Activated CD4-positive, alpha-beta T cell treated with anti-CD3 and anti-CD28 coated beads, Interleukin-2, amount 50 U/mL, for 4 hours (primary cell): ENCODE measurements at places on chromosomes 2 and 18.
A peak's percentile ranks its signal among the peaks of the same experiment; 100 is the strongest.

DNA sequence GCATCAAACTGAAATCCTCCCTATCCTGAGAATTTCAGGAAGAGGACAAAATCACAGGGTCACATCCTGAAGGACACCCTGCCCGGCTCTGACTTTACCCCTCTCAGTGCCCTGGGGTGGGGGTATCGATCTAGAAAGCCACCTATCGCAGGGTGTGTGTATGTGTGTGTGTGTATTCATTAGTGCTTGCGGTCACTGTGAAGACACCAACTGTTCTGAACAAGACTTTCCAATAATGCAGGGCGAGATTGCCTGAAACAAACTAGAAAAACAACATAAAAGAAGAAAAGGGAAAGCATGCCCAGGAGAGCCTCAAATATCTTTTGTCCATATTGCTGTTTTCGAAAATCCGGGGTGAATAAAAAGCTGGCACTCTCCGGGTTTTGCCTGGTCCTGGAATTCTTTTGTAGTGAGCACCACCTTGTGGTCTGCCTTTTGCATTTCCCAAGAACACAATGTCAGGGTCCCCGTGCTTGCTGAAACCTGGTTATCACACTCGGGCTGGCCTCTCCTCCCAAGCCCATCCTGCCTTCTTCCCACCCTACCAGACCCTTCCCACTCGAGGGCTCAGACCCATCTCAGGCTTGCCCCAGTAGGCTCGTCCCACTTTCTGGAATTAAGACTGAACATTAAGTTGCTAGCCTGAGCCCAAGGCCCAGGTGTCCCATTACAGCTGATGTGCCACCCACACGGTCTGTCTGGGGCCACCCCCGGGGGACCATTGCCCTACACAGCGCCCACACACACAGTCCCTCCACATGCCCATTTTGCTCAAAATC, 25.0 kb upstream of the COPS8 start:
- DNase-seq, result no peak

DNA sequence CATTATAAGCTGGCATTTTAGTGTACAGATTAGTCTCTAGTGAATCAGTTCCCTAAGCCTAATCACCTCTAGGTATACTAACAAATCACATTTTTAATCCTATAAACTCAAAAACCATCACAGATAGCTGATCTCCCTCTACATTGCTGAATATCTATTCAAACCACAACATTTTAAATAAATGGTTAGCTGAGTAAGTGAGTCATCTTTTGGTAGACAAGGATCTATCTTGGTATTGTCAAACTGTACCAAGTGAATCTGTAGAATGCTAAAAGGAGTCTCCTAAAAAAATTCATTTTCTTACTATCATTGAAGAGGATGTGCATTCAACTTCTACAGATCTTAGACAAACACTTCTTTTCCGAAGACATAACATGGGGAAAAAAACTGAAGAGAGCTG, 40.7 kb downstream of the INO80D start:
- DNase-seq, result no peak

DNA sequence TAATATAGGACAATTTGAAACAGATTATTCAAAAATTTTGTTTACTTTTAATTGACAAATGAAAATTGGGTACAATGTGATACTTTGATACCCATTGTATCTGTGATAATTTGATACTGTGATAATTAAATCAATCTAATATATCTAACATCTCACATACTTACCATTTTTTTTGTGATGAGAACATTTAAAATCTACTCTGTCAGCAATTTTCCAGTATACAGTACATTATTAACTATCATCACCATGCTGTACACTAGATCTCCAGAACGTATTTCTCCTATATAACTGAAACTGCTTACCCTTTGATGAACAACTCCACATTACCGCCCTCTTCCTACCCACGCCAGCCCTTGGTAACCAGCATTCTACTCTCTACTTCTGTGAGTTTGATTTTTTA, 139.7 kb upstream of the TFPI start:
- DNase-seq, result no peak

GRCh38 chr2:58562276-58562675, 321.2 kb upstream of the FANCL start:
- DNase-seq, result no peak

GRCh38 chr2:32168513-32168912, 2.8 kb downstream of the SLC30A6 start:
- DNase-seq, result no peak

GRCh38 chr2:120471166-120471565, 125.2 kb downstream of the INHBB start:
- no peak for DNase-seq

- no peak for DNase-seq
Measured at GRCh38 chr2:126329173-126329572, 326.8 kb upstream of the GYPC start.

GRCh38 chr2:102229141-102229769, 42.4 kb downstream of the IL1RL2 start:
- DNase-seq, result no peak

DNA sequence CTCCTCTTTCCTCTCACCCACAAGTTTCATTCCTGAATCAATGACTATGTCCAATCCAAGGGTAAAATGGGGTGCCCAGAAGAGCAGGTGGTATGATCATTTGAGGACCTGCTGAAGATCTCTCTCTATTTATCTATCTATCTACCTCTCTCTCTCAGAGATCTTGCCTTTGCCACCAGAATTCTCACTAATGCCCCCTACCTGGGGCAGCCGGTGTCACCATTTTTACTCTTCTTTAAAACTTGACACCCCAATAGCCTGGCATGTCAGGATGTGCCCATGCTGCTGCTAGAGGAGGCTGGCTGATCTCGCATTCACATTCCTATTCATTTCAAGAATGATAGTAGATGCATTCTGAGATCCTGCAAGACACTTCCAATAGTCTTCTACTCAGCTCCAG, 24.3 kb upstream of the RPIA start:
- DNase-seq, result no peak

DNA sequence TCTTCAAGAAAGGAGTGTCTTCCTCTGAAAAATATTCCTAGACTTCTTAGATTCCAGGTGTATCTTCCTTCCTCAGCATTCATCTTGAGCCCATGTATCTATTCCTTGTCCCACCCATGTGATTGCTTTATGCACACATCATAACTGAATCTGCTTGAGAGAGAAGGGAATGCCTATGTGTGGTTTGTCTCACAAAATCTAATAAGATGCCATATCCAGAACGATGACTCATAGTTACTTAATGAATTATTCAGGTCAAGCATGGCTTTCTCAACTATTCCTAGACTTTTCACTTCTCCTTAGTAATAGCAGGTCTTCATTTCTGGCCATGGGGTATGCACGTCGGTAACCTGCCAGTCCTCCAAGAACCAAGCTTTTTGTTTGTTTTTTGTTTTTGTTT, 121.8 kb downstream of the SETBP1 start:
- DNase-seq, result no peak

DNA sequence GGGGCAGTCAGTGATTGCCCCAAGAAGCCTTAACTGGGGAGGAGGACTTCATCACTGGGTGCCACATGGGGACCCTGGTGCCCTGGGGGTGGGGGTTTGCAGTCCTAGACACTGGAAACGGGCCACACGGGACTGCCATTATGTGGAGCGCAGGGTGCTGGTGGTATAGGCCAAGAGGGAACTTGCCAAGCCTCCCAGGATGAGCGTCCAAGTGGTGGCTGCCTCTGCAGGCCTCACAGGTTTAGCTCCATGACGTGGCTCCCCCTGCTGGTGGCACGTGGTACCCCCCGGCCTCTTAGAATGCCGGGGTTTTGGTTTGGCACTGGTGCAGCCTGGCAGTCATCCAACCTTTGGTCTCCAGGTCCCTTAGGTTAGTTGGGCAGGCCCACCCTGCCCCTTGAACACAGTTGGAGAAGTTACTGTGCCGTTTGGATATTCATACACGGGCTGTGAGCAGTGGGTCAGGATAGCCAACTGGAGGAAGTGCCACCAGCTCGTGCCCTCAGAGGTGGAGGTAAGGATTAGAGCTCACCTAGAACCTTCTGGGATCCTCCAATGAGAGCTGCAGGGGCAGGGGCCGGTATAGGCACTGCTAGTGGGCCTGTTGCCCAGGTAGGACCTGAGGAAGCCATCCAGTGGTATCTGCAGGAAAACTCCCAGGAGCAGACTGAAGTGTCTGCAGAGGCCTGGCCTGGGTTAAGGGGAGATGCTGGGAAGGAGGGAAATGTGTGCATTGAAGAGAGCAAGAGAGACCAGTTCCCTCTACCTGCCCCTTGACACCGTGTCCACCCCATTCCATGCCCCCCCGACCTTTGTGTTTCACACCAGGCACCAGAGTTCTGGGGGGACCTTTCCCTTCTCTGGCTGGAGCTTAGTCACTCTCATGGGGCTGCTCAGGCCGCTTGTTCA, 5.7 kb downstream of the PTMA start:
- peak; percentile 84 for DNase-seq

GRCh38 chr2:29816651-29817050, 104.7 kb downstream of the ALK start:
- DNase-seq, result no peak

DNA sequence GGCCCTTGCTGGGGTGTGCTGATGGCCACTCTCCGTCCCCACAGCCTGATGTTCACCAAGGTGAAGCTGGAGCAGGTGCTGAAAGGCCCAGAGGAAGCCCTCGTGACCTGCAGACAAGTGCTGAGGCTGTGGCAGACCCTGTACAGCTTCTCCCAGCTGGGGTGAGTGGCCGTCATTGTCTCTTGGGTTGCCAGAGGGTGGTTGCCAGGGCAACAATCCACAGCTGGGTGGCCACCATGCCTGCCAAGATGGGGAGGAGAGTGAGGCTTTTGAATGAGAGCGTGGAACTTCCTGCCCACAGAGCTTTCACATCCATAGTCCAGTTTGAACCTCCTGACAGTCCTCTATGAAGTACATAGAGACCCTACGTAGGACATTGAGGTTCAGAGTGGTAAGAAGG, 108.8 kb downstream of the STPG4 start:
- no peak for DNase-seq

DNA sequence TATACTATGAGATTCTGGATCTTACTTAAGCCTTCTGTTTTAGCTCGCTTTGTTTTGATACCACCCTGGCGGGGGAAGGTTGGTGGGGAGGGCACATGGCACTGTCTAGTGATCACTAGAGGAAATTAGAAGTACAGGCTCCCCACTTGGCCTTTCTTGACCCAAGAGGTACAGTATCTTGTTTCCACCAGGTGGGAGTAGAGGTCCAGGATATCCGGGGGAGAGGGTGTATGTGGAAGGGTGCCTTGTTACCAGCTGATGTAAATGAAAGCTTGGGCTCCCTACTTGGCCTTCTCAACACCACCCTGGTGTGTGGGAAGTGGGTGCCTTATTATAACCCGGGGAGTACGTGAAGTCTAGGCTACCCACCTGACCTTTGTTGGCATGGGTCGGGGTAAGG, 7.5 kb downstream of the GALNT1 start:
- peak; percentile 14 for DNase-seq

GRCh38 chr2:67366832-67367412, 30.2 kb upstream of the ETAA1 start:
- DNase-seq, result no peak

- no peak for DNase-seq
Measured at GRCh38 chr2:31664949-31665724, 84.4 kb upstream of the SRD5A2 start.

DNA sequence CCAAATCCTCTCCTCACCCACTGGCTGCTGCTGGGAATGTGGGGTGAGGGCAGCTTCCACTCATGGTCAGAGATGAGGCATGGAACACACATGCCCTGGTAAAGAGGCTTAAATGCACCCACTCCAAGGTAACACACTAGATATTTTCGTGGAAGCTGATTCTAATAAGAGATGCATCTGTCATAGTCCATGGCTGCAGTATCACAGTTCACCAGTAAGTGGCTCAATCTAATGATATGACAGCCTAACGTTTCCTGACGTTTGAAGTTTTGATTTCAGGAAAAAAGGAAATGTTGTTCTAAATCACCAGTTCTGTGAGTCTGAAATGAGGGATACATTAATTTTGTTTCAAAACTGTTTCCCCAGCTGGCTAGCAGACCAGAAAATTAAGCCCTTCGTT, 38.2 kb downstream of the LCT start:
- no peak for DNase-seq

DNA sequence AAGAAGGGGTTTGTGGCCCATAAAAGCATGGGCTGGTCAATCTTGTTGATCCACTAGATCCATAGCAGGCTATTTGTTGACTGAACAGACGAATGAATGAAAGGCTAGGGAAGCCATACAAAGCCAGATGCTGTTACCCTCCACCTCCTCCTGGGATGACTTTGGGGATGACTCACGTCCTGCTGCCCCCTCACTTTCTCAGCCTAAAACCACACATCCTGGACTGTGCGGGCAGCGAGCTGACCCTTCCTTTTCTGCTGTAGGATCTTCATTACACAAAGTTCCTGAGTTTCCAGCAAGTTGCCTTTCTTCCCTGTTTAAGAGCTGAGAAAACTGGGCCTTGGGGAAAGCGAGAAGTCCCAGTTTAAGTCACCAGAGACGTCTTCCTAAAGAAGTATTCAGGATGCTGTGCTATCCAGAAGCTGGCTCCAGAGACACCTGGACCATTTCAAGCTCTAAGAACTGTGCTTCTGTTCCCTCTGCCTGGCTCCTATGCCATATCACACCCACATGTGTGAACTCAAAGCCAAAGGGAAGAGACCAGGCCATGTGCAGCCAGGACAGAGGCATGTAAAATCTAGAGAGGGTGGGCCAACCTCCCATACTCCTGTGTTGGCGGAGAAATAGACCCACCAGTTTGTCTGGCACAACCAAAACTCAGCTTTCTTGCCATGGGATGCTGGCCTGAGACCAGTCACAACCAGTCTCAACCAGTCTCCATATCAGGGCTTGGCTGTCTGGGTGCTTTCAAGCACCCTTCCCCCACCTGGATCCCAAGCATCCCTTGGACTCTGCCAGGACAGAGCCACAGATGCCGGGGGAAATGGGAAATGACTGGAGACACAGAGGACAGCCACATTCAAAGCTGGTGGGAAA, 4.7 kb upstream of the SLC20A1 start:
- DNase-seq, result no peak

DNA sequence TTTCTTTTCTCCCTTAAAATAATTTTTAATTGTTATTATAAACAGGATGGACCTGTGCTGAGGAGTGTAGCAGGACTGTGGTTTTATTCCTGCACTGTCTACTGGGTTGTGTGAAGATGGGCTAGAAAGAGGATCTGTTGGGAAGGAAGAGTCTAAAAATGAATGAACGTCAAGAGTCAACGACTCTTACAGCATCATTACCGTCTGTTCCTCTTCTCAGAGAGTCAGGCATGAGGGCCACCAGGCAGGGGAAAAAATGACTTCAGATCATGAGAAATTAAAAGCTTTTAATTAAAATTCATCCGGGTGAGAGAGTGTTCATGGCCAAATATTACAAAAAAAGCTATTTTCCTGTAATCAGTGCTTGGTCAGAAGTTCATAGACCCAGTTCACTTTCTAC, 32.6 kb downstream of the SRSF7 start:
- DNase-seq, result no peak

- no peak for DNase-seq
Measured at GRCh38 chr2:63300835-63301234, 250.2 kb downstream of the OTX1 start.

- no peak for DNase-seq
Measured at GRCh38 chr18:10322004-10322403, 132.4 kb upstream of the APCDD1 start.

GRCh38 chr2:16279201-16279570, 338.8 kb downstream of the MYCN start:
- no peak for DNase-seq

- no peak for DNase-seq
Measured at GRCh38 chr18:59961070-59961469, 61.3 kb downstream of the PMAIP1 start.

- no peak for DNase-seq
Measured at GRCh38 chr2:45857275-45857609, 205.8 kb downstream of the PRKCE start.

GRCh38 chr18:36066686-36067054, 689 bp downstream of the RPRD1A start:
- no peak for DNase-seq
